ENCODE measurements at places on chromosomes 5 and 9.

DNA sequence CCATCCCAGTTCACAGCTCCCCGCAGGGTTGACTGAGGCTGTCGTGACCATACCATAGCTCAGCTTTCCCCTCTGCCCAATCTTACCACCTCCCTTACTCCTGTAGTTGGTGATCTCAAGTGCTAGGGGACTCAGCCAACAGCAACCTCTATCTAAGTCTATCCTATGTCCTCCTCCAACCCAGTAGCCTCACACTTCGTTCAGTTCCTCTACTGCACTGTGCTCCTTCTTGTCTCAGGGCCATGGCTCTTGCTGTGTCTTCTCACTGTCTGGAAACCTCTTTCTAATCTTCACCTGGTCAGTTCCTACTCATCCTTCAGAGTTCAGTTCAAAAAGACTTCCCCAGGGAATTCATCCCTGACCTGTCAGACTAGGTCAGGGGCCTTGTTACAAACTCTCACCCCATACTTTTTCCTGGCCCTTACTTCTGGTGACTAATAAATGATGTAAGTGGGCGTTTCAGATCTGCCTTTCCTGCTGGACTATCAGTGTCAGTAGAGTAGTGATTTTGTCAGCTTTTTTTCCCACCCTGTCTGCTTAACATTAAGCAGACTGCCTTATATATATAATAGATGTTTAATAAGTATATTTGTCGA lies 53.6 kb upstream of the NR3C1 start:
- DNase-seq = no peak

DNA sequence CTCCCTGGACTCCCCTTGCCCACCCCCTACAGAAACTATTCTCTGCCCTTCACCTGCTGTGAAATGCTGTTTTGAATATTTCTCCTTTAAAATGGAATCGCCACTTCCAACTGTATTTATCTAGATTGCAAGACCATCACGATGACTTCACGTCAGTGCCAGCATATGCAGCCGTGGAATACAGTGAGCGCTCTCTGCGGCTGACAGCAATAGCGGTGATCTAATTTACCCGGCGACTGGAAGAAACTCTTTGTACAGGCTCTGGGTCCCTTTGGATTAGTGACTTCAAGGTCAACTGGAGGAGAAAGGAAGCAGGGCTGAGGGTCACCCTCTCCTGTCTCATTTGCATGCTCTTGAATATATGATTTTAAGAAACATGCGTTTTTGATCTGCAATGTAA lies 192.0 kb downstream of the IRX1 start:
- DNase-seq = no peak

- DNase-seq = no peak
Observed at GRCh38 chr5:65366655-65367054, 115.1 kb downstream of the ADAMTS6 start.

- DNase-seq = no peak
Observed at GRCh38 chr5:134053314-134053839, 48.6 kb upstream of the VDAC1 start.

DNA sequence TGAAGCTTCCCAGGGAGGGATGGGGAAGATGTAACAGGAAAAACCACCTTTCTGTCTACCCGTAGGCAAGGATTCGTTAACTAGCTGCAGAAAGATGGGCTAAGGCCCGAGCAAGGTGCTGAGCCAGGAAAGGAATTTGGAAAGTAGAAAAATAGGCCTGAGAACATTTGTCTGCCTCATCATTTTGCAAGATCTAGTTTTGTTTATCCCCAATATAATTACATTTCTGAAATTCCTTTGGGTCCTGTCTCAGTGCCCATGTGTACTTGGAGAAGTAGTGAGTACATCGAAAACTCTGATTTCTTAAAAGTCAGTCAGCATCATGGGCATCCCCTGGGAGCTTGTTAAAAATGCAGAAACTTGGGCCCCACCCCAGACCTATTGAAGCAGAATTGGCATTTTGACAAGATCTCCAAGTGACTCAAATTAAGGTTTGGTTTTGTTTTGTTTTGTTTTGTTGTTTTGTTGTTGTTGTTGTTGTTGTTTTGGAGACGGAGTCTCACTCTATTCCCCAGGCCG lies 52.1 kb upstream of the CEMIP2 start:
- no peak for DNase-seq

DNA sequence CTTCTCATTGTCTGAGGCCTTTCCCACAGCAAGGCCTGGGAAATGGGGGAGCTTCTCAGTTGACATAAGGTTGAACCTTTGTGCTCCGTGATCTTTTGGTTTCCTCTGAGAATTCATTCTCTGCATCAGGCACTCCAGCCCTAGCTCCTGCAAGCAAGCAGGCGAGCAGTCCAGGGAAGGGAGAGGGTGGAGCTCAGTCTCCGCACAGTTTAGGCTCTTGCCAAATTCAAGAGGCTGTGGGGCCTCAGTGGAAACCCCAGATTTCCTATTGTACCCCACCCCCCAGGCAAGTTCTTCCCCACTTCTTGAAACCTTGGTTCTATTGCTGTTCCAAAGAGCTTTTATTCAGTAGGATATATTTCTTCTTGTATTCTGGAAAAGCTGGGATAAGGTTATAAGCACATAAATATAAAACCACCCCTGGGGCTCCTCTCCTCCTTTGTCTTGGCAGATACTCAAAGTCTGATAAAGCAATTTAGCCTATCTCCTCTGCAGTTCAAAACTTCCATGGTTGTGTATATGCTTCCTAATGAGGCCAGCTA lies 147.2 kb downstream of the PDZD2 start:
- no peak for DNase-seq

GRCh38 chr5:134140530-134141201 lies 26.2 kb downstream of the TCF7 start:
- peak; percentile 94 for DNase-seq

GRCh38 chr5:135399794-135400542 lies 937 bp upstream of the MACROH2A1 start:
- peak; percentile 71 for DNase-seq

DNA sequence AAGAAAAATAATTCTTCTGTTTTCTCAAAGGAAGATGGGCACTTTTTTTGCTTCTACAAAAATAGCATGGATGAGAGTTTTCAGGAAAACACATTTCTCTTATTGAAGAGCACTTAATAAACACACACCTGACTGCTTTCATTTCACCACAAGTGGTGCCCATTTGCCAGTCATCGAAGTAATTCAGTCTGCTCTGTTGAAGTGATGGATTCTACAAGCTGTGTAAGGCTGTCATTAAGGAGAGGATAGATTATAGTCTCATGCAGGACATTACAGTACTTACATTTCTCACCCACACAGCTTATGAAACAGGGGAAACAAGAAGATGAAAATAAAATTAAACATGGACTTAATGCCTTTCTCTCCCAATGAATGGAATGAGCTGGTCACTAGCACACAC lies 165.2 kb downstream of the NR2F1-AS1 start:
- no peak for DNase-seq

- no peak for DNase-seq
Observed at GRCh38 chr9:16611001-16611400, 259.5 kb downstream of the BNC2 start.

GRCh38 chr5:158483281-158483860 lies 616.3 kb downstream of the EBF1 start:
- no peak for DNase-seq

GRCh38 chr5:102819634-102820033 lies 64.5 kb downstream of the PAM start:
- no peak for DNase-seq

- DNase-seq = no peak
Observed at GRCh38 chr9:20749496-20750198, 65.6 kb downstream of the FOCAD start.

DNA sequence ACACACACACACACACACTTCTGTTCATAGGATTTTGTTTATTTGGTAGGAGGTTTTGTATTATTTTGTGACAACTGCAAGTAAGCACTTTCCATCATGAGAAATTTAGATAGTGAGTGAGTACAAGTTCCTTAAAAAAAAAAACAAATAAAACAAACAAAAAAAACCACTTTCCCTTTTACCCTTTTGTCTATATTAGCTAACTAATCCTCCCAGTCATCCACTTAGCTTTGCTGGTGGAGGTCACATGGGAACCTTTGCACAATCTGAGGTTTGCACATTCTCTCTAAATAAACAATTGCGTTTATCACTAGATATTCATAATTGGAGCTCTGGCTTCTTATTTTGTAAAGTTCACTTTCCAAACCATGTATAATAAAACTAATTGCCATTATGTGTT lies 6.8 kb downstream of the ITGA1 start:
- no peak for DNase-seq

GRCh38 chr5:115751176-115751575 lies 65.3 kb downstream of the CDO1 start:
- DNase-seq = no peak

DNA sequence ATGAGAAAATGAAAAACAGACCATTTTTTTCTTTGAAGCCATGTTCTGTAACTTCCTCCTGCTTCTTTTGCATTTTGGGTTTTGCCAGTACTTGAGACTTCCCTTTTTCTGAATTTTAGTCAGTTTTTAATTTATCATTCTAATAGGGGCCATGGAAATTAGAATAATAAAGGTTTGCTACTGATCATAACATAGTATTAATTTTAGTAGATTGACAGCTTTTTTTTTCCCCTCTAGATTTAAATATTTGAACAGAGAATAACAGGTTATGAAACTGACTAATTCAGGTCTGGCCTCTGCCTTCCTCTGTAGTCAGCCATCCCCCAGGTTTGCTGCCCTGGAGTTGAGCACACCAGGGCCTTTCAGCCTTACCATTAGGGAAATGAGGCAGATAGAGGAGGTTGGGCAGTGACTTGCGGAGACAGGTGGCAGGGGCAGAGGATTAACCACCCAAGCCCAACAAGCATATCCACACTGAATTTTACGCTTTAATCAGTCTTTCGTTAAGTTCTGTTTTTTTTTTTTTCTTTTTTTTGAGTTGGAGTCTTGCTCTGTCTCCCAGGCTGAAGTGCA lies 80.1 kb upstream of the TNFAIP8 start:
- DNase-seq = peak; percentile 56

GRCh38 chr5:96893342-96893741 lies 17.0 kb downstream of the ERAP2 start:
- DNase-seq = no peak

DNA sequence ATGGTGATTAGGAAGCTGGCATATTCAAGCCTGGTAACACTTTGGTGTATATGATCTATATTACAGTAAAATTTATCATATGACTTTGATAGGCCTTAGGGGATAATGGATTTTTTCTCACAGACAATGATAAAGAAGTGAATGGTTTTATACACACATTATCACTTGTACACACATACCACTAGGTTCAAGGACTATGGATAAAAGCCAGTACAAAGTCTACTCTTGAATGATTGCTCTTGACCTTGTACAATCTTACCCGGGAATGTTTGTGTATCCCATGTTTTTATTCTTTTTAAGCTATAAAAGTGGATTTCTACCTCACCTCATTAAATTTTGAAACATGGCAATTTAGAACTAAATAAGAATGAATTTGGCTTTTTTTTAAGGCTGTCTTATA lies 414.5 kb upstream of the ADAMTSL1 start:
- no peak for DNase-seq

DNA sequence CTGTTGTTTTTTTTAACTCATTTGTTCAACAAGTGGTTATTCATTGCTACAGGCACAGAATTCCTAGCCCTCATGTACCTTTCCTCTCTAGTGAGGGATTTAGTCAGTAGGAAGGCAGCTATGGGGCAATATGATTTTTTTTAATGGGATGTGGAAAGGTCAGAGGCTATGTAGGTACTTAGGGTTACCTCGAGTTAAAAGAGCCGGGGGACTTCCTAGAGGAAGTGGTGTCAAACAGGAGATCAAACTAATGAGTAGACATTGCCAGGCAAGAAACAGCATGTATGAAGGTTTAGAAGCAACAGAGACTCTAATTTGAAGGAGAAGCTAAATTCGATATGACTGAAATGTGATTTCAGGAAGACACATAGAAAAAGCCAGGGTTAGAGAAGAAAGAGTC lies 50.7 kb downstream of the ITGA2 start:
- DNase-seq = no peak

GRCh38 chr5:127568166-127568565 lies 50.7 kb downstream of the PRRC1 start:
- no peak for DNase-seq

GRCh38 chr5:159339460-159339859 lies 9.2 kb upstream of the IL12B start:
- no peak for DNase-seq

GRCh38 chr9:37374892-37375291 lies 47.6 kb upstream of the GRHPR start:
- DNase-seq = no peak

DNA sequence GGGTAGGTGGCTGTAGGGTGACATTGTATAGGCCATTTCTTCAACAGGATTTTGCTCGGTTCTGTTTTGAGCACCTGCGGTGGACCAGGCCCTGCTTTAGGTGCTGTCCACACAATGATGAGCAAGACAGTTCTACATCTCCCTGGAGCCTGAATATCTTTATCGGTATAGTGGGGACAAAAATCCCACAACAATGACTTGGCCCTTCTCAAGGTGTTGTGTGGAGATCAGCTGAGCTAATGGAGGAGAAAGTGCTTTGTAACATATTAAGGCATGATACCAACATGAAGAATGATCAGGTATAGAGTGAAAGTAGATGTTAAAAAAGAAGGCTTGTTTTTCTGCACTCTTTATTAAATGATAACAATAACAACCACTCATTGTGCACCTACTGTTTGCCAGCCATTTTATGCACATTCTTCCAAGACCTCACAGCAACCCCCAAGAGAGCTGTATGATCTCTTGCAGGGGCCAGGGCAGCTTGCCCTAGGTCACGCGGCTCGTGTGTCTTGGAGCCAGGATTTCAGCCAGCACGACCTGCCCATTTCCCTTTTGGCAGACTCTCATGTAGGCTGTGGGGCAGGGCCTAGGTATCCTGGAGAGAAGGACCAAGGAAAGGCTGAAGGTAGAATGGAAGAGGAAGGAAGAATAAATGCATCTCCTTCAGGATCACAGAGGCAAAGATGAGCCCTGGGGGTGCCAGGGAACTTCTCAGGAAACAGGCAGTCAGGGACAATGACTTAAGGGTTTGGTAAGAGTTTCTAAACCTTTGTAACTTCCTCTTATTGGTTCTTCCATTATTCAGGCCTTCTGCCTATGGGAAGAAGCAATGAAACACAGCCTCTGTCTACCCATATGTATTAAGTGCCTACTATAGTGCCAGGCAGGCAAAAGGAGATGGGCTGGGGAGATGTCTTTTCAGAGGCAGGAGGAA lies 50.0 kb upstream of the PPARGC1B start:
- DNase-seq = no peak

- DNase-seq = no peak
Observed at GRCh38 chr5:147635882-147636728, 126.2 kb upstream of the DPYSL3 start.

GRCh38 chr9:20028192-20028848 lies 239.5 kb upstream of the SLC24A2 start:
- DNase-seq = no peak

DNA sequence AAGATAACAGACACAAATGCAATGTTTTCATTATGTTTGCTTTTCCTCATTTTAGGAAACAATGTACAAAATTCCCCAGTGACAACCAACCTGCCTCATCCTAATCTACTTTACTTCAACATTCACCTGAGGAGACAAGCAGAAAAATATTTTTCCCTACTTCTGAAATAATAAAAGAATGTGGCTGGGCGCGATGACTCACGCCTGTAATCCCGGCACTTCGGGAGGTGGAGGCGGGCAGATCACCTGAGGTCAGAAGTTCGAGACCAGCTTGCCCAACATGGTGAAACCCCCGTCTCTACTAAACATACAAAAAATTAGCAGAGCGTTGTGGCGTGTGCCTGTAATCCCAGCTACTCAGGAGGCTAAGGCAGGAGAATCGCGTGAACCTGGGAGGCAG lies 36.9 kb downstream of the MYO10 start:
- DNase-seq = no peak
